Heart left ventricle (tissue), 16 donors: ENCODE measurements at places on chromosomes 1 and 21.

DNA sequence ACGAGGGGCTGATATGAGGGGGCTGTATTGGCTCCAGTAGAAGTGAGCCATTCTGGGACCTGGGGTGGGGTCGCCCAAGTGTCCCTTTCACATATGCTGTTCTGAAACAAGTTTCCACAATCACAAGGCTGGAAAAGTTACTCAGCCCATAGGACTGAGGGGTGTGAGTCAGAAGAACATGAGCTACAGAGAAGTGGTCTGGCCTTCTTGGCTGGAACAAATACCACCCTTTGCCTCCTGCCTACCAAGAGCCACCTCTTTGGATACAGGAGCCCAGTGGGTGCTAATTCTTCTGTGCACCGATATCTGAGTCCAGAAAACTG lies 42.4 kb downstream of the MEF2D start:
- DNase-seq: no peak

DNA sequence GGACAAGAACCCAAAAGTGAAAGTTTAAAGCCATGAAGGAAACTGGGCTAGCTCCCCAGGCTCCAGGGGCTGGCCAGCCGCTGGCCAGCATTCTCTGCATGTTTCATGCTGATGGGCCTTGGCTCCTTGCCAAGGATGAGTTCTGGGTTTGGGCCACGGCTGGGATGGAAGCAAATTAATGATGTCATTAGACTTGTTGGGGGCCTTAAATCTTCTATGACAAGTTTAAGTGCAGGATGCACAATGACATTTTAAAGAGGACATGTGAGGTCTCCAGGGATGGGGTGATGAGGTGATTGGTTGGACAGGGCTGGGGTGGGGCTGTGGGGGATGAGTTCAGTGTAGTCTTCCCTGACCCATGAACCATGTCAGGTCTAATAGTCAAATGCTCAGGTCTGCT lies 199.6 kb downstream of the TRABD2B start:
- DNase-seq: no peak

GRCh38 chr1:235776396-235776795 lies 90.3 kb downstream of the LYST start:
- DNase-seq: no peak

GRCh38 chr1:10935724-10936123 lies 76.7 kb upstream of the TARDBP start:
- DNase-seq: no peak

- no peak for DNase-seq
Measured at GRCh38 chr1:229223498-229223897, 47.4 kb upstream of the RAB4A start.

- no peak for DNase-seq
Measured at GRCh38 chr1:31562707-31563360, 13.5 kb upstream of the TINAGL1 start.

DNA sequence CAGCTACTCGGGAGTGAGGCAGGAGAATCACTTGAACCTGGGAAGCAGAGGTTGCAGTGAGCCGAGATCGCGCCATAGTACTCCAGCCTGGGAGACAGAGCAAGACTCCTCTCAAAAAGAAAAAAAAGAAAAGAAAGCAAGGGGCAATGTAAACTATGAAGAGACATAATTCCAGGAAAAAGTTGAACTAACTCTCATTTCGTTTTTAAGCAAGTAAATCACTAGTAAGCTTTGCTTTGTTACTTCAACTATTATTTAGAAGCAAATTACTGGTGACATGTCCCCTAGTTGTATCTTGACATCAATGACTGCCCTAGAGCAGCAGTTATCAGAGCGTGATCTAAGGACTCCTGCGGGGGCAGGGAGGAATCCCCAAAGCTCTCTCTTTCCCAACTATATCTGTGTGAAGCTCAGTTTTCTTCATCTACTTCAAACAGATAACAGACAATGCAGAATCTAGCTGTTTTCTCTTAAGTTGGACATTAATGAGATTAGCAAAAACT lies 18.7 kb downstream of the CLSTN1 start:
- DNase-seq: no peak

DNA sequence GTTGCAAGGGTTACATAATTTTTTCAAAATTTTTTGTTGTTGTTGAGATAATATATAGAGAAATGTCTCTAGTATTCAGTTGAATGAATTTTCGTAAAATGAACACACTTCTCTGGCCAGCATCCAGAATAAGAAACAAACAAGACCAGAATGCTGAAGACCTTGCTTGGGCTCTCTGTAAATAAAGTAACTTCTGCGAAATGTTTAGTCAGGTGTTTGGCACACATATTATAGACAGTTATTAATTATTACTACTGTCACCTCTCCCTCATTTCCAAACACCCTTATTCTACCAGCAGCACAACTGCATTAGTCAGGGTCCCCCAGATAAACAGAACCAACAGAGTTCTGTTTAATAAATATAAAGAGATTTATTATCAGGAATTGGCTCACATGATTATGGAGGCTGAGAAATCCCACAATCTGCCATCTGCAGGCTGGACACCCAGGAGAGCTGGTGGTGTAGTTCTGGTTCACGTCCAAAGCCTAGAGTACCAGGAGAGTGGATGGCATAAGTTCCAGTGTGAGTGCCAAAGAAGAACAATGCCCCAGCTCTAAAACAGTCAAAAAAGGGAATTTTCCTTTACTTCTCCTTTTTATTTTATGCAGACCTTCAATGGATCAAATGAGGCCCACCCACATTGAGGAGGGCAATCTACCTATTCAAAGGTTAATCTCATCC lies 44.1 kb upstream of the KCND3 start:
- no peak for DNase-seq

- no peak for DNase-seq
Measured at GRCh38 chr1:183249941-183250452, 63.9 kb downstream of the LAMC2 start.

DNA sequence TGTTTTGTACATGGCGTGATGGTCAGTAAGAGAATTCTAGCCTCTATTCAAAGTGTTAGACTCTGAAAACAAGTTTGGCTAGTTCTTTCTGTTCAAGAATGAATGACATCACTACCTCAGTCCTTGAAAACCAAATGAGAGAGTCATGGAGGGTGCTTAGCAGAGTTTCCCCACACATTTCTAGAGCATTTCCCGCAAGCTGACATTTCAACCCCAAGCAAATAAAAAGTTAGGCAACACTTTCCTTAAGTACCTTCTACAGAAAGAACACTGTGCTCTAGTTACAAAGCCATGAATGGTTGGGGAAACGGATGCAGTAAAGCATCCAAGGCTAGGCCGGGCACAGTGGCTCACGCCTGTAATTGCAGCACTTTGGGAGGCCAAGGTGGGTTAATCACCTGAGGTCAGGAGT lies 47.9 kb upstream of the SLC44A3 start:
- no peak for DNase-seq

- no peak for DNase-seq
Measured at GRCh38 chr1:26915204-26915842, 1.5 kb upstream of the NR0B2 start.

GRCh38 chr1:1122981-1123480 lies 7.1 kb upstream of the C1orf159 start:
- no peak for DNase-seq

DNA sequence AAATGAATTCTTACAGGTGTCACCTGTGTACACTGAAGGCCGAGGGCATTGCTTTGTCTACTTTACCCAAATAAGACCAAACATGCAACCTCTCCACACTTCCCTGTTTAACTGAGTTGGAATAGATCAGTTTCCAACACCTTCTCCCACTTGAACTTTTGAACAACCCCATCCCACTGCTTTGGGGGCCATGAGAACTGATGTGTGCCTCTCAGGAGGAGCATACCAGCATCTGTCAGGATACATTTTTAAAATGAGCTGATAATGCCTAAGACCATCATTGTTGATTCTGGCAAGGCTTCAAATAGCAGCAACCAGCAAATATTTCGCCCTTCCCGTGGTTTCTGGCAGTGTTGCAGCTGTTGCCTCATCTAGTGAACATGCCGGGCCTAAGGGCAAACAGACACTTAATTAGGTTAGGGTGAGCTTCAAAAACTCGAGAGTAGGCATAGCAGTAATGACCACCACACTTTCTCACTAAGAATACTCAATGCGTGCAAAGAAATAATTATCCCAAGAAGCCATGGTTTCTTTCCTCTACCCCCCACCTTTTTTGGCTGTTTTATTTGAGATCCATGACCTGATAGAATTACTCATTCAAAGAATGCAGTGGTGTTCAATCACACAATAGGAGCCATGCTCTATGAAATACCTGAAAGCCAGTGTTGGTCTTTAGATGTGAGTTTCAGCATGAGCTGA lies 63.7 kb downstream of the MAP10 start:
- DNase-seq: no peak

DNA sequence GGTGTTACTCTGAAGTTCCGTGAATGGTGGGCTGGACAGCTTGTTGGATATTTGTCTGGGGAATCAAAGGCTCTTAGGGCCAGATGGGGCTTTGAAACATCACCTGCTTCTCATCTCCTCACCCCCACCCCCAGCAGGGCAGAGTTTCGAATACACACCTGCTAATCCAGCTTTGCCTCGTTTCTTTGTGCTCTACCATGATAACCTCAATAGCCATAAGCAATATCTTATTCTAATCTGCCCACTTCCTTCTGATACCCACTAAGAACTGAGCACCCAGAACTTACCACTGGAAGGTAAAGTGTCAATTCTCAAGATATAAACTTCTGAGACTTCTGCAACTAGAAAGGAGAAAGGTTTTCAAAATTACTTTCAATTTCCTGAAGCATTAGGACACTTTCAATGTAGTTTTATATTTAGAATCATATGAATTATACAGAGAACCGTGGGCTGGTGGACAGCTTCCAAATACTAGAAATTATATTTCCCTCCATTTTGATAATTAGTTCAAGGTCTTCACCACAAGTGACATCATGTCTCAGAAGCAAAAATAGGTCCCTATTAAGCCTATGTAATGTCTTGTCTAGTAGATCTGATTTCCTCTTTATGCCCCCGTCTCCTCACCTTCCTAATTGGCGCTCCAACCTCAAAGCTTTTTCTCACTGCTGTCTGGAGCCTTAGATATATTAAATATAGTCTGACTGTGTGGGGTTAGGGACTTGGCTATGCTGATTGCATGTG lies 64.4 kb upstream of the NEK2 start:
- DNase-seq: no peak

DNA sequence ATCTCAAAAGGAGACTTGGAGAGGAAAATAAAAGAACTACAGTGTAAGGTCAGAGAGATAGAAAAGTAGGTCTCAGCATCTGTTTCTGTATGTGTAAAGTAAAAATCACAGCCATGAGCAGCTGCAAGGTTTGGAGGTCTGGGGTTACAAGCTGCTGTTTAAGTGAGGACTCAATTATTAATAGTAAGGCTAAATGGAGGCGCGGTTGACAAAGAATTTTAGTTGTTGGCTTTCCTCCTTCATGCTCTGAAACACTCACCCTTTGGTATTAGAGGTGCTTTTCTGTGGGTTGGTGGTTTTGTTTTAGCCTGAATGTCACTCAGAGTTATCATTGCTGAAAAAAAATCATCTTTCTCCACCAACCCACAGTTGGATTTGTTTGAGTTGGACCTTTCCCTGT lies 59.8 kb upstream of the HAO2 start:
- DNase-seq: no peak

DNA sequence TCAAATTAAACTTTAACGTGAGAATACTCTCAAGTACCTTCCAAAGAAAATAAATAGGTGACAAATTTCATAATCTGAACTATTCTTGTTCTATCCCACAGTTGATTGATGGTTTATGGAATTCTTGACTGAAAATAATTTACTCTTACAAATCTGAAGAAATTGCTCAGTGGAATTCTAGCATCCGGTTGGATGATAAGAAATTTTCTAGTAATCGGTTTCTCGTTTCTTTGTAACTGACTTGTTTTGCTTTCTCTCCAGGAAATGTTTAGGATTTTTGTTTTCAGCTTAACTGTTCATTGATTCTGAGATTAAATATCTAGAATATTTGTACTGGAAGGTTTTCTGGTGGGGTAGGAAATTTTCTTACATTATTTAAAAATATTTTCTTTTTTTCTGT lies 558.9 kb upstream of the ADAMTS5 start:
- no peak for DNase-seq
